ENCODE measurements at places on chromosomes 12 and 14.

- DNase-seq, result no peak
Measured at GRCh38 chr12:56487448-56488040, 417 bp downstream of the GLS2 start.

GRCh38 chr12:11773889-11774677, 124.6 kb downstream of the ETV6 start:
- DNase-seq, result no peak

GRCh38 chr14:35414365-35414764, 9.8 kb upstream of the NFKBIA start:
- DNase-seq, result no peak

DNA sequence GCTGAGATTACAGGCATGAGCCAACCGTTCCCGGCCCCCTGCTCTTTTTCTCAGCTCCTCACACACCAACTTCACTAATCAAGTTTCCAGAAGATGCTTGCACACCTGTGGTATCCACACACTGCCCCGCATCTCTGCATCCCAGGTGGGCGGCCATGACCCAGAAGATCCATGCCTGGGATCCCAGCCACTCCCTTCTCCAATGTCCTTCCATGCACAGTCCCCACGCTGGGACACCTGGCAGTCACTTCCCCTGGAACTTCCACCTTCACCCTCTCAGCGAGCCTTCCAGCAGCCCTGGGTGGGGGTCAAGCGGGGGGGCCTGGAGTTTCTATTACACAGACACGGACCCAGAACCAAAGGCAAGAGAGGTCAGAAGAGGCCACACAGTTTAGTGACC, 107.8 kb downstream of the CALM1 start:
- DNase-seq, result no peak

GRCh38 chr12:182381-182892, 31.5 kb downstream of the SLC6A12 start:
- DNase-seq, result no peak

GRCh38 chr12:60052483-60052882, 456.7 kb downstream of the SLC16A7 start:
- DNase-seq, result no peak

DNA sequence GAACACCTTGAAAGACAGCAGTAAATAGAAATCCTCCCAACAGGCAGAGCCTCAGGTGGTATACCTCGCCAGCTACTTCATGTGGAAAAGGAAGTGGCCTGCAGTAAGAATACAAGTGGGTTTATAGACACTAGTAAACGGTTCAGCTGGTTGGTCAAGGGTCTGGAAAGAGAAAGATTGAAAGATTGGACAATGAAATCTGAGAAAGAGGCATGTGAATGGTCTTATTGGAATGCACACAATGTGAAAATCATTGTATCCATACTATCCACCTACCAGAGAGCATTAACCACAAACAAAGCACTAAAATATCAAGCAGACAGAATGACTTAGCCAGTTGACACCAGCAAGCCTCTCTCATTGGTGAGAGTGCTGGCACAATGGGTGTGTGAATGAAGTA, 98.2 kb downstream of the SSPN start:
- DNase-seq, result no peak

GRCh38 chr14:101064718-101065117, 161.2 kb upstream of the RTL1 start:
- no peak for DNase-seq

DNA sequence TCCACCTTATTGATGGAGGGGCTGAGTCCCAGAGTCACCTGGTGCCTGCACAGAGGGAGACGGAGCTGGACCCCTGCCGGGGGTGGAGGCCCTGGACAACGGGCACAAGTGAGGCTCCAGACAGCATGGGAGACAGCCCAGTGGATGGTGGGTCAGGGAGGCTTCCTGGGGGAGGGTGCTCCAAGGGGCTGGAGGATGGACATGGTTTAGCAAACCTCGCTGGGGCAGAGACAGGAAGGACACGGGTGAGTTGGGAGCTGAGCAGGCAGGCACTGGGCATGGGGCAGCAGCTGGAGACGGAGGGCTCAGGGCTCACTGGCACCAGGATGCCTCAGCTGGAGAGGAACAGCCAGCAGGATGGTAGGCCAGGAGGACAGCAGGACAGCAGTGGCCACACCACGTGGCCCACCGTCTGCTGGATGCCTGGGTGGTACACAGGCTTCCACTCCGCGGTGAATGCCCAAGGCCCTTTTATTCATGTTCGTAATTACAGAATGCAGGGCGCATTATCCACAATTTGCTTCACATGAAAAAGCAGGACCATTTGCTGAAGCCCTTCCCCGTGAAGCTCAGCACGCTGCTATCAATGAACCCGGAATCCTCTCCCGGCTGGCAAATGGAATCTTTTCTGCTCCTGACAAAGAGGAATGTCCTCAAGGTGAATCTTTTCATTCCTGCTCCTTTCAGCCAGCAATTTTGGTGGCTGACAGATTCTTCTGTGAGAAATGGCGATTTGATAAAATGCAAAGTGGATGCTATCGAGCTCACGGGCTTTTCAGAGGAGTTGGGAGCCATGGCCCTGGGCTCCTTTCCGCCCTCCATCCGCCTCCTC, 138.1 kb upstream of the C14orf180 start:
- no peak for DNase-seq

DNA sequence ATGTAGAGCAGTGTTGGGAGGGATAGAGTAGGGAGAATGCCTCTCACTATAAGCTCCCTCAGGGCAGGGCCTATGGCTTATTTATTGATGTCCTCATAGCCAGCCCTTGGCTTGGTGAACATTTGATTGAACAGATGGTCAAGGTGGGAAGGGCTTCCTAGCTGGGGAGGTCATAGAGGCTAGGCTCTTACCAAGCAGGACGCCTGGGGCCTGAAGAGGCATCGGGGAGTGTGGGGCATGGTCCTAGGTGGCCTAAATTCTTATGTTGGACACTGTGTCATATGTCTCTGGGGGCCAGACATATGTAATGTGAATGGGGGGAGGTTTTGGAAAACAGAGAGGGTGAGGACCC, 17.9 kb upstream of the KRT86 start:
- DNase-seq, result no peak

DNA sequence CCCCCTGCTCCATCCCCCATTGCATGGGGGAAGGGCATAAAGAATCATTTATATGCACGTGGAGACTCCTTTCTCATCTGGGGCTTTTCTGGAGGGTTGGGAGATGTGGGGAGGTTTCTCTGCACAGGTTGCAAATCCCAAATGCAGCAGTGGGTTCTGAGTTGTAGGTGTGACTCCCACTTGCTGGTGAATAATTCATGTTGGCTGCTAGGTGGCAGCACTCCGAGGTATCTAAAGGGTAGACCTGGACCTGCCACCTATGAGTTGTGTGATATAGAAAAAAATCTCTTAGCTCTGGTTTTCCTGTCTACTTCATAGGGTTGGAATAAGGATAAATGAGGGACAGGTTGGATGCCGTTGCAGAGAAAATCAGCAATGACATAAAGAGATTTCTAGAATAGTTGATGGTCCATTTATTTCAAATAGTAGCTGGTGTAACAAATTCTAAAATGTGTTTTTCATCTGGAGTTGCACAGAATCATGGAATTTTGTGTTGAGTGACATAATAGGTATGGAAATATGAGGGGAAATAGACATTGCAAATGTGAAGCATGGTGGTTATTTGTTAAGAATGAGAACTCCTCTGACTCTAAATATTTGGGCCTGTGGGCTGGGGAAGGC, 4.6 kb downstream of the MARCHF9 start:
- no peak for DNase-seq

DNA sequence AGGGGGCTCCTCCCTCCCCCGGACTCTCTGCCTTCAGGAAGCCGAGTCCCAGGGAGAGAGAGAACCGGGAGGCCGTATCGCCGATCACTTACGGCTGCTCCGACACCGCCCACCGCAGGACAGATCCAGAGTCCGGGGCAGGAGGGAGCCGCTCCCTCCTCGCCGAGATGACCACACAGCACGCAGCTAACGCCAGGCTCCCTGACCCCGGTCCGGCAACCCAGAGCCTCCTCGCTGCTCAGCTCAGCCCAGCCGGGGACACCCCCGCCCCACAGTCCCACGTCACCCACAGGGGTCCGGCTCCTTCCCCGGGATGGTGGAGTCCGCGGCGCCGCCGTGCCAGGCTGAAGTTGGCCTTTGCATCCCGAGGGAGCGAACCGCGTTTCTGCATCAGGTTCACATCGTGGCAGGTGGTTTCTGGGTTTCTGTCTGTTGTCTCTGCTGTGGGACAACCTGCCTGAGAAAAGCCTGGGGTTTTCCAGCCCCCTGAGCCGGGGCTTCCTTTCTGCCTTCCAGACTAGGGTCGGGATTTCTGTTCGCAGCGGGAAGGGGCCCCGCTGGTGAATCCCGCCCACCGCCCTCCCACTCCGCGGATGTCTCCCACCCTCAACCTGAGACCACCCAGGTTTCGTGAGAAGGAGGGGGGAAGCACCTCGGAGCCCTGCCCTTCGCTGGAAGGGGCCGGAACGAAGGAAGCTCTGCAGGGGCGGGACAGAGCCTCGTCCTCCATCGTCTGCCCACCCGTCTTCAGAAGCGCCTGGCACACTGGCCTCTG, 61.2 kb downstream of the NOC4L start:
- no peak for DNase-seq

- DNase-seq, result no peak
Measured at GRCh38 chr12:105355752-105356151, 25.3 kb downstream of the C12orf75 start.

DNA sequence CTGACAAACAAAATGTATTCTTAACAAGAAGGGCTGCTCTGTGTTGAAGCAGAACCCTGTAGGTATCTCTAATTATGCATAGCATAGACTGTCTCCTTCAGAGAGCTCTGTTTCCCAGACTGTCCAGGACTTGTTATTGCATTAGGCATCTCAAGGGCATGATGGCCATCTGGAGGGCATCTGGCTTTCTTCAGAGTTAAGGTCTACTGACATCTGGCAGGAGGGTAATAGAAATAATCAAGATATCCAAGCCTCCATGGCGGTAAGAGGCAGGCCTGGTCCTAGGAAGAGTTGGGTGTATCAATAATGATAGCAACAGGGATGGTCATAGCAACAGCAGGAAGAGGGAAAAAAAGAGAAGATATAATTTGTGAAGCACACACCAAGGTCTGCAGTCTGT, 161.2 kb downstream of the TTC8 start:
- DNase-seq, result no peak

DNA sequence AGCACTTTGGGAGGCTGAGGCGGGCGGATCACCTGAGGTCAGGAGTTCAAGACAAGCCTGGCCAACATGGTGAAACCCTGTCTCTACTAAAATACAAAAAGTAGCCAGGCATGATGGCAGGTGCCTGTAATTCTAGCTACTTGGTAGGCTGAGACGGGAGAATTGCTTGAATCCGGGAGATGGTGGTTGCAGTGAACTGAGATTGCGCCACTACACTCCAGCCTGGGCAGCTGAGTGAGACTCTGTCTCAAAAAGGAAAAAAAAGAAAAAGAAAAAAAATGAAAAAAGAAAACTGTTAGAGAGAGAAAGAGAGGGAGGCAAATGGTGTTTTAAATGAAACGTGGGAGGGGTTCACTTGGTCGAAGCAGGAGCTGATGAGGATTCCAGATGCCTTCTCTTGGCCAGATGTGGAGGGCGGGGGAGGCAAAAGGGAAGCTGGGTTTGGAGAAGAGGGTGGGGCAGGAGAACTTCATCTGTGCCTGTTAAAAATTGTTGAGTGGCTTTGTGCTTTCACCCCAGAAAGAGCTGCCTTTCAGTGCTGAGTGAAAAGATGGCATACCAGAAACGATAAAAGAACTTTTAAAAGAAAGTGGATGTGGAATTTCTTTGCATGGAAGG, 1.1 kb downstream of the EMP1 start:
- DNase-seq, result no peak

DNA sequence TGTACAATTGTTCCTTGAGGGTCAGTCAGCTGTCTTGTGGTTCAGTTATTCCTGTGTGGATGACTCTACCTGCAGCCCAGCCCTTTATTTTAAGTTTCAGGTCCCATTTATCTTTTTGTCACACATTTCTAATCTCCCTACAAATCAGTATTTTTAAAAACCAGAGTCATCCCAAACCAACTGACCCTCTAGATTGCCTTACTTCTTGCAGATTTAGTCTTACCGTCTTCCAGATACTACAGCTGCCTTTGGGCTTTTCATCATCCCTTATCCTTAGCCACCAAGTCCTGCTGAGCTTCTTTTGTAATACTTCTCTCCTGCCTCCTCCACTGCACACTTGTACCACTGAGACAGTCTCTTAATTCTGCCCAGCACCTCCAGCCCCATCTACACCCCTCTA, 54.9 kb downstream of the PRKCH start:
- no peak for DNase-seq

- no peak for DNase-seq
Measured at GRCh38 chr12:123250471-123251383, 17.5 kb downstream of the MTRFR start.

DNA sequence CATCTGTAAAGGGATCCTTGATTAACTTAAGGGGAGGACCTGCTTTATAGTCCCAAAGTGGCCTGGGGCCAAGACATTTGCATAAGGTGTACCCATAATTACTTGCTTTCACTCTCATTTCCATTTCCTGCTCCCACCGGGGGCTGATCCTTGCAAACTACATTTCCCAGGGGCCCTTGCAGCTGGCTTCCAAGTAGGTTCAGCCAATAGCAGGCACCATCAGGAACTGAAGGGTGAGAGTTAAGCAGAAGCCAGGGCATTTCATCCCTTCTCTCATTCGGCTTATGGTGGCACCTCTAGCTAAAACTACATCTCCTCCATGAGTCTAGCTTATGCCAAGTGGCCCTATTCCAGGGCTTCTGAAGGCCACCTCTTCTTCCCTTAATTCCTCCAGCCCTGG, 88.8 kb downstream of the CCDC60 start:
- no peak for DNase-seq

DNA sequence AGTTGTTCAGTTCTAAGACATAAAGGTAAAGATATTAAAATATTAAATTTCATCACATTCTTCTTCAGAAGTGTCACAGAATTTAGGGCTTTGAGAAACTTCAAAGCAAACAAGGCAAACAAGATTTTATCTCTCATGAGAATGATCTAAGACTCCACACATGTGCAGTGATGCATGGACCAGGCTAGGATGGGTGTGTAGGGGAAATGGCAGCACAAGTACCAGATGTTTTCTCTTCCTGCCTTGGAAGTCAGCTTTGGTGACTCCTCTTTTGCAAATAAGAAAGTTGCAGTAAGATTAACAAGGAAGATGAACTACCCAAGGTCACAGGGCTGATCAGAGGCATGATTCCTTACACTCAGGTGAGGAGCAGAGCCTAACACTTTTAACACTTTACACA, 163.8 kb upstream of the LMNTD1 start:
- no peak for DNase-seq

GRCh38 chr12:57755454-57756372, 810 bp downstream of the MARCHF9 start:
- no peak for DNase-seq

DNA sequence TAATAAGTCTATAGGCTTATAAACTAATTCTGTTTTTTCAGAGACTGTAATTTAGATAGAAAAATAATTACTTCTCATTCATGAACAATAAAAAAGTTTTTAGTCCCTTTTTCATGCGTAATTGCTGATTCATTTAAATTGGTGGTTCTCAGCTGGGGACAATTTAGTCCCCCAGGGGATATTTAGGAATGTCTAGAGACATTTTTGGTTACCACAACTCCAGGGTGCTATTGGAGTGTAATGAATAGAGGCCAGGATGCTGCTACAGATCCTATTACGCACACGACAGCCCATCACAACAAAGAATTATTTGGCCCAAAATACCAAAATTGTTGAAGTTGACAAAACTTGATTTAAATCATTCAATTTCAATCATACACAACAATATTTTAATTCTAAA, 22.8 kb upstream of the VCPKMT start:
- DNase-seq, result no peak

GRCh38 chr12:60196366-60196765, 600.5 kb downstream of the SLC16A7 start:
- no peak for DNase-seq

All from KG1 (cell line).